ENCODE measurements at places on chromosomes 11 and 22.

DNA sequence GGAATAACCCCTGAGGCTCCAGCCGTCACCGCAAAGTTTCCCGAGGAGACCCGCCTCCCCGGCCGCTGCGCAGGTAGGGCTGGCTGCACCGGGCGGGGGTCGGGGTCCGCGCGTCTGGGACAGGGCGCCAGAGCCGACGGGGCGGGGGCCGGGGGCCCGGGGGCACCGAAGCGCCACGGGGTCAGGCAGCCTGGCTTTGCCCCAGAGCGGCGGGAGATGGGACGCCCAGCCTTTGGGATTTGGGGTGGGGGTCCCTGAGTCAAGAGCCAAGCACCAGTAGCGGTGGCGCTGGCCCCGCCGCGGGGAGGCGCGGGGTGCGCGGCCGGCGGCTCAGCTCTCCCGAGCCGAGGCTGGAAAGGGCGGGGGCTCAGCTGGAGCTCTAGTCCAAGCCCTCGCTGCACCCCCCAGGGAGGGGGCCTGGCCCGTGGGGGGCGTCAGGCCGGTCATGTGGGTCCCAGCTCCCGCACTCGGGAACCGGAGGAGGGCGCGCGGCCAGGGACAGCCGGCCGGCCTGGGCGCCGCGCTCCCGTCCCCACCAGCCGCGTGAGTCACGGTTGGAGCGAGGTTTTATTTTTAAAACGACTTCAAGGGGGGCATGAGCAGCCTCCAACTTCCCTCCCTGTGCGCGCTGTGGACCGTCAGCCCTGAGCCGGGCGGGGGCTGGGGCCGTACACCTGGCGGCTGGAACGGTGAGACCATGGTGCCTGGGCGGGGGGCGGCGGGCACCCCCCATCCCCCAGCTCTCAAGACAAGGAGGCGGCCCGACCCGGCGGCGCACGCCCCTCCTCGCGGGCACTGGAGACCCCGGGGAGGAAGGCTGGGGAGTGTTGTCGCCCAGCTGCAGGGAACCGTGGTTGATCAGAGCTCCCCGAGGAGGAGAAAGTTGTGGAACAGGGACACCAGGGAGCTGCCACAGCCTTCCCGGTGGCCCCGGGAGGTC, 626 bp downstream of the FLRT1 start:
- peak; percentile 30 for DNase-seq

DNA sequence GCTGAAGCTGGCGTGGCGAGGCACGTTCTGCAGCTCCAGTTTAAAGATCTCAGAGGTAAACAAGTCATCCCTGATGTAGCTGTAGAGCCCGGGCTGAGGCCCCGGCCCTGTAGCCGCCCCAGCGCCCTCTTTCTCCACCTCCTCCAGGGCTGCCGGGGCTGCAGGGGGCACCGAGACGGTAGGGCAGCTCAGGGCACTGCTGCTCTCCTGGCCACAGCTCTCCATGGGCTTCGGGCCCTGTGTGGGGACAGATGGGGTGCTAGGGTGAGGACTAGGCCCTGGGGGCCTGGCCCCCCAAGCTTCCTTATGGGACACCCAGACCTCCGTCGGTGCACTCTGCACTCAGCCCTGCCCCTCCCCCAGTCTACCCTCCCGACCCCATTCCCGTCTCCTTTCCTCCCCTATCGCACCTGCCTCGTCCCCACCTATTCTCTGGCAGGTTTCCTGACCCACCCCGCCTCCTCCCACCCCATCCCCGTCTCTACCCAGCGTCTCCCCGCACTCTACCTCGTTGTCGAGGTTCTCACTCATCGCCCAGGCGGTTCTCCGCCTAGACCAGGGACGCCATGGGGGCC, 559 bp downstream of the RANBP1 start:
- no peak for DNase-seq

- DNase-seq, result no peak
These were observed 406.0 kb downstream of the TBC1D22A start for GRCh38 chr22:47168441-47168840.

- DNase-seq, result no peak
These were observed 234.3 kb upstream of the FOLH1 start for GRCh38 chr11:49442669-49443068.

DNA sequence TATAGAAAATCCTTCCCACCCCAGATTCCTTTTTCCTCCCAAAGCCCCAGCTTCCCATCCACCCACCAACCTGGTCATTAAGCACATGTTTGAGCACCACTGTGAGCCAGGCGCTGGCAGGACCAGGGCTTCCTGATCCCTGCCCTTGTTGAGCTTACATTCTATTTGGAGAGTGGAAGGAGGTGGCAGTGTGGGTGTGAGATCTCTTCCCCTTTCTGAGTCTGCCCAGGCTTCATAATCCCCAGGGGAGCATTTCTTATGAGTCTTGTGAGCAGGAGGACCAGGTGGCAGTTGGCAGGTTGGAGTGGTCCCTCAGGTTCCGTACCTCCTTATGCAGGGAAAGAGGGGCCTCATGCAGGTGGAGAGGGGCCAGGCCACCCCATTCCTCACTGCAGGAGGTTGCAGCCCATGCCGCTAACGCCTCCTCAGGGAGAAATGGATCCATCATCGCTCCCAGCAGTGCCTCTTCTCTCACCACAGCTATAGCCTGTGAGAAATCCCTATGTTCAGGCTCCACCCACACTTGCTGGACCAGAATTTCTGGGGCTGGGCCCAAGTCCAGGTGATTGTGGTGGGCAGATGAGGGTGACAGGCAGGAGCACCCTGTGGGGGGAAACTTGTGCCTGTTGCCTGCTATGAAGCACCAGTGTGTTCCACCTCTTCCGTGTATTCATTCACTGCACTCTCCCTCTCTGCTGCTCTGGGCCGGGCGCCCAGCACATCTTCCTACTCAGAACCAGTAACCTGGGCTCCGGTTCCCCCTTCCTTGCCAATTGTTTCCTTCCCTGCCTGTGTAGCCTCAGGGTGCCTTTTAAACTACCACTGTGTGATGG, 23.5 kb downstream of the UBE2L3 start:
- DNase-seq, result no peak

- DNase-seq, result no peak
These were observed 105.8 kb downstream of the ARHGAP20 start for GRCh38 chr11:110606415-110606814.

- peak; percentile 26 for DNase-seq
These were observed 17.6 kb downstream of the PLA2G6 start for GRCh38 chr22:38163844-38164550.

DNA sequence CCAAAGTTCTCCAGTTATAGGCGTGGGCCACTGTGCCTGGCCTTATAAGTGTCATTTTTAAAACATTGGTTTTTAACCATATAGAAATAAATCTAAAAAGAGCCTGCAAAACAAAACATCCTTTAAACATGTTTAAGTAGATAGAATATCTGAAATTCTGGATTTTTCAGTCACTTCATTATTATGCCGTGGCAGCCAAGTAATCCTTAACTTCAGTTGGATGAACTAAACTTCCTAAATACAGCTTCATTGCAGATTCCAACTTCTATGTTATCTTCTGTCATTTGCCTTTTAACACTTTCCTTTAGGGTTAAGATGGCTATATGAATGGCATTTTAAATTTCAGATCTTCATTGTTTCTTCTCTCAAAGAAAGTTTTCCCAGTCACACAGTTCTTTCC, 291.4 kb downstream of the TMEM135 start:
- DNase-seq, result no peak

DNA sequence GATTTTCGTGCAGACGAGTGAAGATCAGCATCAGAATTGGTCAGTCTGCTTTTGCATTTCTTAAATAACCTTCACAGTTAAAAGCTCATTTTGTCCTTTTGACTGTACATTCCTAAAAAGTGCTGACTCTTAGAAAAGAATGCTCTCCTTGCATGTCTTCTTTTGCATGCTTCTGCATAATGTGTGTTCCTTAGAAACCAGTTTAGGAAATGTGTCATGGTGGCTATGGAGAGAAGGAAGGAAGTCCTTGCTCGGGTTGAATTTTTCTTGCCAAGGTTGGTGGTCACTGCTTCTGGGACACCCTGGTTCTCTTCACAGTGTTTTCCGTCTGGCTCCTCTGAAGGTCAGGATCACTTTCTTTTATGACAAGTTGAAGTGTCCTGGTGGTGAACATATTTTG, 6.8 kb downstream of the AP2A2 start:
- DNase-seq, result no peak

DNA sequence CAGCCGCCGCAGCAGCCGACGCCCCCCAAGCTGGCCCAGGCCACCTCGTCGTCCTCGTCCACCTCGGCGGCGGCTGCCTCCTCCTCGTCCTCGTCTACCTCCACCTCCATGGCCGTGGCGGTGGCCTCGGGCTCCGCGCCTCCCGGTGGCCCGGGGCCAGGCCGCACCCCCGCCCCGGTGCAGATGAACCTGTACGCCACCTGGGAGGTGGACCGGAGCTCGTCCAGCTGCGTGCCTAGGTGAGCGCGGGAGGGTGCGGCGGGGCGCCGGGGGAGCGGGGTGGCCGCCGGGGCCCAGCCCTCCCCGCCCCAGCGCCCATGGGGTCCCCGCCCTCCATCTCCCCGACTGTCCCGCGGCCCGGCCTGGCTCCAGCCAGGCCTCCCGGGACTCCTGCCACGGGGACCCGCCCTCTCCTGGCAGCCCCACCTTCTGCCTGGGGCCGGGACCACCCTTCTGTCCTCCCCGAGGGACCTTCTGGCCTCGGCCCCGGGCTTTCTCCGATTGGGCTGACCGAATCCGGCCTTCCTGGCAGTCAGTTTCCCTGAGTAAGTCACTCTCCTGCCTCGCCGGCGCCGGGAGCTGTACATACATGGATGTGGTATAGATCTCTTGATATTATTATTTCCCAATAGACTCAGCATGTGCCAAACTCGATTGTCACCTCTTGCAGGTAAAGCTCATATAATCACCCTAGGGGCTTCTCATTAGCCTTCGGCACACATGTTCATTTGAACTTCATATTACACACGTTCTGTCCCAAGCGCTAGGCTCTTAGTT, 720 bp downstream of the PACS1 start:
- peak; percentile 26 for DNase-seq

DNA sequence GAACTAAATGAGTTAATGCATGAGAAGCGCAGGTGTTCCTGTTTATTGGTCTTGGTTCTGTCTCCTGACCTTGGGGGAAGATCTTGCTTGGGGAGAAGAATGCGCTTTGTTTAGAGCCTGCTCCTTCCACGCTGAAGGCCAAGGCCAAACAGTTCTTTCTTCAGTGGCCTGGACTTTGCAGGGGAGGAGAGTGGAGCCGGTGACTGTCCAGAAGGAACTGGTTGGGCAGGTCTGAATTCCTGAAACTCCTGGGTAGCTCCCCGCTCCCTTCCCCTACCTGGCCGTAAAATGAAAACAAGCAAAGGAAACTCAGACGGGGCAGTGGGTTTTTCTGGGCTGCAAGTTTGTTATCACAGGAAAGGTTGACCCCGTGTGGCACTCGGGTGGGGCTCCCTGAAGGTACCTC, 3.6 kb downstream of the ARHGAP8 start:
- DNase-seq, result no peak

- DNase-seq, result no peak
These were observed at the start of gene TUB for GRCh38 chr11:8080674-8081590. TUB (plus strand) TSS chr11:8081211; CDS start chr11:8081511, 300 bp downstream.

- no peak for DNase-seq
These were observed 11.2 kb downstream of the CCS start for GRCh38 chr11:66604155-66604554.

GRCh38 chr11:132122735-132123134, 752.3 kb downstream of the NTM start:
- DNase-seq, result no peak

DNA sequence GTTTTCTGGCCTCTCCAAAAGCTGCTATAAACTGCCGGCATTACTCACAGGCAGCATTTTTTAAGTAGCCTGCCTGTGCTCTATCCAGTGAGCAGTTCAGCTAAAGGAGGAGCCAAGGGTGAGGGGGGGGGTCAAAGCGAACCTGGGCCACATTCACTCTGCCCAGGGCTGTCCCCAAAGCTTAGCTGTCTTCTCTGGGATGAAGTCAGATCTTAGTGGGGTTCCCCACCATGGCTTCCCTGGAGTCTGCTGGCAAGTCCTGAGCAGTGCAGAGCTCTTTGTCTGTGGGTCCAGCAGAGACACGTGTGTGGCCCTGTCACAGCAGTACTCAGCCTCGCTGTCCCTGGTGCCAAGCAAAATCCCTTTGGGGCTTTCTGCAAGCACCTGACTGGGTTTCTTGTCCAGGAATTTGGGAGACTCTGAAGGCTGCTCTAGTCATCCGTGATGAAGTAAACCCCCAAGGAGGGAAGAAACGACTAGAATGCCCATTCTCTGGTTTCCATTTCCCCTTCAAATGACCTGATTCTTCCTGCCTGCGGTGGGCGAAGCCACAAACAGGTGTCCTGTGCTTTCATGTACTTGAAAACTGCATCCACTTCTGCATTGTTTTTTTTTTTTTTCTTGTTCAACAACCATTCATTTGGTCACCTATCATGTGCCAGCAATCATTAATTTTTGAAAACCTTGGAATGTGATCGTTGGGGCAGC, 2.6 kb downstream of the KCNJ5 start:
- no peak for DNase-seq

GRCh38 chr22:27116312-27117086, 459.1 kb downstream of the MIAT start:
- DNase-seq, result peak; percentile 28

DNA sequence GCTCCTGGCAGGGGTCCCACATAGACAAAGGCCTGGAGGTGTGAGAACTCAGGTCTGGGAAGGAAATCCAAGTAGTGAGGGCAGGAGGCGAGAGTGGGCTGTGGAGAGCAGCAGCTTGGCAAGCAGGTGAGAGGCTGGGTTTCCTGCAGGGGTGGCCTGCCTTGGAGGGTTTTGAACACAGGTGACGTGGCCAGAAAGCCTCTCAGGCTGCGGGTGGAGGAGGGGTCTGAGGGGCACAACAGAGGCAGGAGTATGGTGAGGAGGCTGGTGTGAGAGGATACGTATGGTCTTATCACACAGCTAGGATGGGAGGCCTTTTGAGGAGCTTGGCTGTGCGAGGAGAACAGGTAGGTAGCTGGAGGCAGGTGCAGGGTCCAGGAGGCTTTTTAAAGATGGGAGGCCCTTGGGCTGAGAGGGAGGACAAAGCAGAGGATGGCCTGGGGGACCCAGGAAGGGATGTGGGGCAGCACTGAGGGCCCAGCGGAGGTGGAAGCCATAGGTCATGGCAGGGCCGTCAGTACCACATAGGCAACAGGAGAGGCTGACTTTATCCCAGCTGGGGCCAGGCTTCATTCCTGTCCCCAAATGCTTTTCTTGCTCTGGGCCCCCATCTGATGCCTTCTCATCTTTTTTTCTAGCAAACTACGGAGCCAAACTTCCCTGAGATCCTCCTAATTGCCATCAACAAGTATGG, 84.4 kb downstream of the MYO7A start:
- DNase-seq, result no peak

DNA sequence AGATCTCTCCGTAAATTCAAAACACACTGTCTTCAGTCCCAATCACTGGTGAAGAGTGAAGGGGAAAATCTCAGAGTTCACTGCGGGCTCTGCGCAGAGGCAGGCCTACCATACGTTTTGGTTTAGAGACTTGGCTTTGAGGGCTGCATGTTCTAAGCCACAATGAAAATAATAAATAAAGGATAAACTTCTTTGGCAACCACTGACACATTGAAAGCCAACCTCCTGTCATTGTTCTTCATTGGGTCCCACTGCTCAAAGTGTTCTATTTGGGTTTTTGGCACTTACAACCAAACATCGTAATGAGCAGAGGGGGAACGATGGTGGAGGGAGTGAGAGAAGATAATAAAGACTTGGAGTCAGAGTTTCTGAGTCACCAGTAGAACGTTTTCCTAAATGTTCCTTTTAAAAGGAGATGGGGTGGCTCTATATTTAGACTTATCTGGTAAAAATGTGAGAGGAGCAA, 472.9 kb downstream of the SOX6 start:
- DNase-seq, result no peak

Data from ACHN (cell line).